SK-N-SH (cell line): ENCODE measurements at places on chromosomes 2 and 18.
A peak's percentile ranks its signal among the peaks of the same experiment; 100 is the strongest.

GRCh38 chr18:51196118-51196810, 1.2 kb downstream of the MEX3C start:
- no peak for DNase-seq

- no peak for DNase-seq
Observed at GRCh38 chr2:217691920-217692666, 310.7 kb downstream of the TNS1 start.

DNA sequence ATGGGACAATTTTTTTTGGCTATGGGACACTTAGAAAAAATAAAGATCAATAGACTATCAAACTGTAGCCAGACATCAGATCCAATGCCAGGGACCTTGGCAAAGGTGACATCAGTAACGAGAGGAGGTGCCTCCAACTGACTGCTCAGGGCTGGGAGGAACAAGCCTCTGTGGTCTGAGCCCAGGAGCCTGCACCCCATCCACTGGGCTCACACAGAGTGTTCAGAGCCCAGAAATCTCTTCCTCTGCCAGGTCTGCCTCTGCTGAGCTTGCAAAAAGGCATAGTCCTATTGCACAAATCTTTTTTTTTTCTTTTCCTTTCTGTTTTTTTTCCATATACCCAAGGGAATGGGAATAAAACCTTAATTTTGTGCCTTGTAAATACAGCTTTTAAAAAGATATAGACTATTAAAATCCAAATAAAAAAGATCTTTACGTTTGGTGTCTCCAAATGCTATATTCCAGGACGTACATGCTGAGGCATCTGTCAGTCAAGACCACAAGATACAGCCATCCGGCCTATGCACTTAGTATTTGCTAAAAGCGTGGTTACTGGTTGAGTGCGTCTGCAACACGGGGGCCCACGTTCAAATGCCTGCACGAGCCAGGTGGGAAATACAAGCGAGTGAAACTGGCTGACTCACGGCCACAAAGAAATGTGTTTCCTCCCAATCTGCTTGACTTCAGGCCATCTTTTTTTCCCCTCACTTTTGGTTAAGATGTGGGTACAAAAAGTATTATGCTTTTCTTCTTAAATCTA, 7.8 kb upstream of the ARHGAP25 start:
- DNase-seq: no peak

DNA sequence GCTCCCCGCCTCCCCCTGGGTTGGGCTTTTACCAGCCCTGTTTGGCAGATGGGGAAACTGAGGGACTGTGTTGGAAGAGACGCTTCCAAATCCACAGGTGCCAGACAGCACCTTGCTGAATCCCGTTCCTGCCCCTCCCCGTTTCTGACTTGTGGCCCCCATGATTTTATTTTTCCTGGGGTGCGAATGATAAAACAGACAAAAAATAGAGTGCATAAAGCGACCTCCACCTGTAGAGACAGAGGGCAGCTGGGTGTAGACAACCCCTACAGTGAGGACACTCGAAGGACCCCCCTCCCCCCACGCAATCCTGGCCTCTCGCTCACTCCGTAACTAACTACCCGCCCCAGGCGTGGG, 2.2 kb upstream of the CTDSP1 start:
- no peak for DNase-seq

DNA sequence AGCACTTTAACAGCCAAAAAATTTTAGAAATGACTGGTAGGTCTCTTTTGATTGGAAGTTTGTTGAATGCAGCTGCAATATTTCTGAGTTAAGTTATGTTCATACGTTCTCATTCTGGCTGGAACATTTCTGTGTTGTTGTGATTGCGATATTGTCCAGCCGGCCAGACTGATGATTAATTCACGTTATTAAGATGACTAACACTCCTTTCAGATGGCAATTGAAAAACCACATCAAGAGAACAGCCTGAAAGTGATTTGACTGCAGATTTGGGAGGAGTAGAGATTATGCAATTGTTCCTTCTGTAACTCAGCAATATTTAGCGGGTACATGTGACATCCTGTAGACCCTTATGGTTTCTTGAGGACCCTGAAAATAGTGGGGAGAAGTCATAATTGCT, 133.7 kb downstream of the FBXO15 start:
- no peak for DNase-seq

- DNase-seq: peak; percentile 9
Observed at GRCh38 chr2:71608034-71608433, 154.7 kb downstream of the DYSF start.

- DNase-seq: no peak
Observed at GRCh38 chr18:49227441-49228165, 232.8 kb downstream of the DYM start.
